ENCODE measurements at places on chromosomes 4 and X.

DNA sequence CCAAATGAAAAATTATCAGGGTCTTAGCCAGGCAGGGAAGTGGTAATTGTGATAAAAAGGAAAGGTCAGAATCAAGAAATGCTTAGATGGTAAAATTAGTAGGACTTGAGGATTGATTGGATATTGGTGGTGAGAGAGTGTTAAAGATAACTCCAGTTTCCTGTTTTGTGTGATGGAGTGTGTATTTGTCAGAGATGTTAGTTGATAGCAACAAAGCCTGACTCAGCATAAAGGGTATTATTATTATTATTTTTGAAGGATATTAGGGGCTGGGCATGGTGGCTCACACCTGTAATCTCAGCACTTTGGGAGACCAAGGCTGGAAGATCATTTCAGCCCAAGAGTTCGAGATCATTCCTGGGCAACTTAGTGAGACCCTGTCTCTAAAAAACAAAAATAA lies 23.6 kb upstream of the OGT start:
- no peak for DNase-seq

DNA sequence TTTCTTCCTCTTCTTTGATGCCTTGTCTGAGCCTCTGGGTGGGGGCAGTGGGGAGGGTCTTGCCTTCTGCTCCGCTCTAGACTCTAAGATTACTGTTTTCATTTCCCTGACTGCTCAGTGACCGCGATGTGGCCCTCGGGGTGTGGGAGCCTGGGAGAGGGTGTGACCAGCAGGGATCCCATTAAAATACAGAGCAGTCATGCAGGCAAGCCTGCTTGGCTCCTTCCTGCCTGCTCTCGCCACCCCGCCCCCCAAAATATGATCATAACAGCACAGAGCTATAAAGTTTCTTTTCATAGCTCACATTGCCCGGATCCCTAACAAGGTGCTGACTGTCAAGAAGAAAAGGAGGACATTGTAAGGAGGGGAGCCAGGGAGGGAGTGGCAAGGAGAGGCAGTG lies 332.9 kb downstream of the RAB28 start:
- DNase-seq = no peak

DNA sequence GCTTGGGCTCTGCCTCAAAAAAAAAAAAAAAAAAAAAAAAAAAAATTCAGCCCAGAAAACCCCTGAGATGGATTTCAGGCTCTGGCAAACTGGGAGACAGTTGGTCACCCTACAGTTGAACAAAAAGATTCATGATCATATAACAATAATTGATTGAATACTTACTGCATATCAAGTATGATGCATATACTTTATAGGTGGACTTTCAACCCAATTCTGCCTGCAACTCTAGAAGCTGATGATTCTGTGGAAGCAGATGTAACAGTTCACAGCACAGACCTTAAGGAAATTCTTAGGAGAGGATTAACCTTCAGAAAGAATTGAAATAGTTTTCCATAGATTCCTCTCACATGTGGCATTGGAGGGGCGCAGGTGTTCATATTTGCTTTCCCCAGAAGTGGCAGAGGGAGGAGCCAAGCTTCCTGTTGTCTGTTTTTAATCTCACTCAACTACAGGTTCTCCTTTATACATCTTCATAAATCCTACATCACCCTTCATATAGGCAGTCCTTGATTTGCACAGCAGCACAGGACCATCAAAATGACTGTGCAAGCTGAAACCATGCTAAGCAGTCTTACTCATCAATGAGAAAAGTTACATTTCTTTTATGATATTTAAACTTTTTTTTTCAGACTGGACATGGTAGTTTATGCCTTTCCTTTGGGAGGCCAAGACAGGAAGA lies 149.4 kb upstream of the KLF3 start:
- no peak for DNase-seq

DNA sequence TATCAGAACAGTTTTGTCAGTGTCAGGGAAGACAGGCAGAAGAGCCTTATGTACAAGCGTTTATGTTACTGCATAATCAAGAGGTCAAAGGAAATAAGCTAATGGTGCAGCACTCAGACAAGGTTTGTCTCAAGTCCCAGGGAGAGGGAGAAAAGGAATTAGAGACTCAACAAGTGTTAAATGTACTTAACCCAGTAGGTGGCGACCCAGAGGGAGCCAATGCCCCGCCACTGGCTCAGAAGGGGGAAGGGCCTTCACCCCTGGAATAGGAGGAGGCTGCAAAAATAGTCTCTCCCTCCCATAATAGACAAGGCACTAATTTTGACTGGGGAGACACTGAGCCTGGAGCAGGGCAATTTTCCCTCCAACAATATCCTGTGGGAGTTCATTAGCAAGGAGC lies 14.1 kb upstream of the PAPSS1 start:
- no peak for DNase-seq

- no peak for DNase-seq
These were observed 146.8 kb upstream of the RBPJ start for GRCh38 chr4:26174027-26174426.

Measured in SHP77 treated with DMSO at 0.1 percent for 48 hours (cell line).